ENCODE measurements at places on chromosomes 2 and 18.

DNA sequence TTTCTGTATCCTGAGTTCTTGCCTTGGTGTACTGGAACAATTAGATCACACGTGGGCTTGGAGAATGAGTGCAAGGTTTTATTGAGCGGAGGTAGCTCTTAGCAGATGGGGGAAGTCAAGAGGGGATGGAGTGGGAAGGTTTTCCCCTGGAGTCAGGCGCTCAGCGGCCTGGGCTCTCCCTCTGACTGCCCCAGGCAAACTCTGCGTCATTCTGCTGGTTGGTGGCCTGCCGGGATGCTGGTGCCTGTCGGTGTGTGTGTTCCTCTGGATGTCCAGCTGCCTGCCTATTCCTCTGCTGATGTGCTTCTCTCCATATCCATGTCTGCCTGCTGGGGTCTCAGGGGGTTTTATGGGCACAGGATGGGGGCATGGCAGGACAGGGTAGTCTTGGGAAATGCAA lies 111.0 kb downstream of the TRIB2 start:
- DNase-seq, result no peak

GRCh38 chr2:100819370-100820272 lies at the start of gene NPAS2:
Gene NPAS2, plus strand, starts transcription at chr2:100820139. Its CDS starts 84,616 bp downstream, at chr2:100904755.
- no peak for DNase-seq

DNA sequence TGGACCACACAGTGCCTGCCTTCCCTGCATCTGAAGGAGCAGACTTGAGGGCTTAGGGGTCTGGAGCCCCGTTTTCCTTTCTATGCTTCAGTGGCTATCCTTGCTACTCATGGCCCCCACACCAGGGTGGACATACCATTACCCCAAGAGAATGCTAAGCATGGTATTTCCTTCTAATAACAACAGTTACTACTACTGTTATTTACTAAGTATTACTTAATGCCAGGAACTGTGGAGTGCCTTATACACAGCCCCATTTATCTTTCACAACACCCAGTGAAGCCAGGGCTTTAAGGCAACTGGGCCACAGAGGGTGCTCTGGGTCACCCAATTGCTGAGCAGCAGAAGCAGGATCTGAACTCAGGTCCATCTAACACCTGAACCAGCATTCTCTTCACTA lies 5.8 kb upstream of the PAX8 start:
- no peak for DNase-seq

- no peak for DNase-seq
Observed at GRCh38 chr2:134838143-134838620, at the start of gene ACMSD. Gene ACMSD, plus strand, starts transcription at chr2:134838616. Its CDS starts 67 bp downstream, at chr2:134838683.

- DNase-seq, result no peak
Observed at GRCh38 chr2:43041661-43042360, 184.6 kb downstream of the ZFP36L2 start.

- DNase-seq, result no peak
Observed at GRCh38 chr18:50027996-50028395, 167.0 kb downstream of the MYO5B start.

- DNase-seq, result no peak
Observed at GRCh38 chr2:102129082-102129481, 13.5 kb upstream of the IL1R1 start.

DNA sequence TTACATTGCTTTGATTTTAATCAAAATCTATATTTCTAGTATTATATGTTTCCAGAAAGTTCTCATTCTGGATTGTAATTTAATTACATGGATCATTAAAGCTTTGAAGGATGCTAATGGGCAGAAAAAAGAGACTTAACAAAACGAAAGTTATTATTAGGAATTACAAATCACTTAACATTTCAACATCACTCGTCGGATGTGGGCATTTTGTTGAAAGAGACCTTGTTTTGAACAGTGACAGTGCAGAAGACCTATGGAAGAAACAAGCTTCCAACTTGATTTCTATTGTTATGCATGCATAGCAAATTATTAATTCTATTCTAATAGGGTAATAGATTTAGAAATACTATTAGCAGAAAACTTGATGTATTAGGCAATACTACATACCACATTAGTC lies 31.4 kb upstream of the DARS1 start:
- DNase-seq, result no peak

DNA sequence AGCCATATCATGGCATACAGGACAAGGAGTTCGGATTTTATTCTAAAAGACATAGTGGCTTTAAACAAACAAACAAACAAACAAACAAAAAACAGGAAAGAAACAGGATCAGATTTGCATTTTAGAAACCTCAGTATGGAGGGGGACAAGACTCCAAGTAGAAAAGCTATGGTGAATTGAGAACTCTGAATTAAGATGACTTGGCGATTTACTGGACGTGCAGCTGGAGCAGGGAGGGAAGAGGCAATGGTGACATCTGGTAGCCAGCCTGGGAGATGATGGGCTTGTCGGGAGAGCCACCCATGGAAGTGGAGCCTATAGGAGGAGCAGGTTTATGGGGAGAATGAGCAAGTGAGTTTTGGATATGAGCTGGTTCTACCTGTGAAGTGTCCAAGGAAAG lies 13.2 kb downstream of the CPLX4 start:
- no peak for DNase-seq

DNA sequence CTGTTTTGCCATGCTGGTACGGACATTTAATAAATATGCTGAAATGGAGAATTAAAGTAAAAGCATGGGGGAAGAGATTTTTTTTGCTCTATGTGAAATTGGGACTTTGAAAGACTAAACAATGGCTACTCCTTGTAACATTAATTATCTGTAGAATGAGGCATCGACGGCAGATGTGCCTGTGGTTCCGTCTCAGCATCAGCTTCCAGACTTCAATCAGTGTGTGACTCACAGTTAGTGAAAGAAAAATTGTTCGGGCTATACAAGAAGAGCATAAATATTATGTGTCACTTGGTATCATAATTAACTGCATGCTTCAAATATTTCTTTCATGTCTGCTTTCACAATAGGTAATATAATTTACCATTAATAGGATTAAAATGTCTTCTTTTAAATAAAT lies 117.0 kb upstream of the SMIM21 start:
- no peak for DNase-seq

GRCh38 chr2:222572264-222572721 lies 83.6 kb downstream of the FARSB start:
- no peak for DNase-seq

GRCh38 chr2:10844097-10844496 lies 31.5 kb upstream of the PDIA6 start:
- DNase-seq, result no peak

- no peak for DNase-seq
Observed at GRCh38 chr2:30686669-30687068, 120.6 kb downstream of the CAPN13 start.

DNA sequence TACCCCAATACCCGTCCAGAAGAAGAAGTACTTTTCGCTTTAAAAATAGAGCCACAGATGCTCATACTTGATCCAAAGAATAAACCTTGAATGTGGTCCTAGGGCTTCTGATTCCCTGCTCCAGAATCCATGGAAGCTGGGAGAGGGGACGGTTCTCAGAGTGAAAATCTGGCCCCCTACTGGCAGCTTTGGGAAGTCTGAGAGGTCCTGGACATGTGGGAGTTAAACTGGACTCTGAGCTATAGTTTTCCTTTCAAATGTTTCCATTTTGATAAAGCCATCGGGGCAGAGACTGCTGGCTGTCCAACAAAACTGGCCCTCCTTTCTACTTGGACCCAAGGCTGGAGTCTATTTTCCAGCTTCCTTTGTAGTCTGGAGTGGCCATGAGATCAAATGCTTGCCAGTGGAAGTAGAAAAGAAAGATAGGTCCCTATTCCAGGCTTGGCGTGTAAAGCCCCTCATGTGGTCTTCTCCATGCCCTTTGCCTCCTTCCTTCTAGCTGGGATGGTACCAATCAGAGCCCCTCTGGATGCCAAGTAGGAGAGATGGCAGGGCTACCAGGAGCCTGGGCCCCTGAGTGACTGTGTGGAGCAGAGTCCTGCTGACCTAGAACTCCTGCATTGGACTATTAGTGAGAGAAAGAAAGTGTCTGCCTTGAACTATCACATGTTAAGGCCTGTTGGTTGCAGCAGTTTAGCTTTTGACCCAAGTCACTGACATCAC lies 37.7 kb upstream of the TBC1D8 start:
- DNase-seq, result no peak

DNA sequence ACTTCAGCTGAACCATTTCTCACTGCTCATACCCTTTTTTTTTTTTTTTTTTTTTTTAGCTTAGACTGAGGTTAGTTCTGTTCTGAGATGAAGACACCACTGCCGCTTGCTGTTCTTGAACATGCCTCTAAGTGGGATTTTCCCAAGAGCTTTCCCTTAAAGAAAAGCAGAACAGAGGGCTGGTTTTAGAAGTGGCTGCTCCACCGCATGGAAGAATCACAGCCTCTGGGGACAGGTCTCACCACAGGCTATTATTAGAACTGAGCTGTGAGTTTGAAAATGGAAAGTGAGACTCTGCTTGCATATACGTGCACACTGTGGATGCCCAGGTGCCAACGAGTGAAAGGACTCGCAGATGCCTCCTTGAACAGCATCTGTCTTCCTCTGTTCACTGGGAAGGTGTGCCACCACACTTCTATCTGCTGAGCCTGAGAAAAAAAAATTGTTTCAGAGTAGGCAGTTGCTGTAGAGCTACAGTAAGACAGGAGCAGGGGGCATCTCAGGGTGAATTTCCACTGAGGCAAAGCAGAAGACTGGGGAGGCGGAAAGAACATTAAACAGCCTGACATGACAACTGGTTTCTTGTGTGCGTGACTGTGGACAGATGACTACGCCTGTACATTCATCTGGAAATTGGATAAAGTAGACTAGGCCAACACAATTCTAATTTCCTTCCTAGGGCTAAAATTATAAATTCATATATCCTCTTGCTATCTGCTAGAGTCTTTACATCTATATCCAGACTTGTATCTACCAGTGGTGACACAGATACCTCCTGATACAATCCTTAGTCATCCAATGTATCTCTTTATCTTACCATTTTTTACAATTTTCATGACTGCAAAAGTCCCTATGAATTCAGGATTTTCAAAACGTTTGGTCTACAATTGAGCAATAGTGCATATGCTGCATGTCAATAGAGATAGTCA lies 1045.7 kb upstream of the CELF4 start:
- DNase-seq, result no peak
